ENCODE measurements at places on chromosomes 6 and 20. TPM values are rescaled to one million over a fixed set of nuclear protein-coding genes. Genes with fewer than 3 reads are reported as not detected.

DNA sequence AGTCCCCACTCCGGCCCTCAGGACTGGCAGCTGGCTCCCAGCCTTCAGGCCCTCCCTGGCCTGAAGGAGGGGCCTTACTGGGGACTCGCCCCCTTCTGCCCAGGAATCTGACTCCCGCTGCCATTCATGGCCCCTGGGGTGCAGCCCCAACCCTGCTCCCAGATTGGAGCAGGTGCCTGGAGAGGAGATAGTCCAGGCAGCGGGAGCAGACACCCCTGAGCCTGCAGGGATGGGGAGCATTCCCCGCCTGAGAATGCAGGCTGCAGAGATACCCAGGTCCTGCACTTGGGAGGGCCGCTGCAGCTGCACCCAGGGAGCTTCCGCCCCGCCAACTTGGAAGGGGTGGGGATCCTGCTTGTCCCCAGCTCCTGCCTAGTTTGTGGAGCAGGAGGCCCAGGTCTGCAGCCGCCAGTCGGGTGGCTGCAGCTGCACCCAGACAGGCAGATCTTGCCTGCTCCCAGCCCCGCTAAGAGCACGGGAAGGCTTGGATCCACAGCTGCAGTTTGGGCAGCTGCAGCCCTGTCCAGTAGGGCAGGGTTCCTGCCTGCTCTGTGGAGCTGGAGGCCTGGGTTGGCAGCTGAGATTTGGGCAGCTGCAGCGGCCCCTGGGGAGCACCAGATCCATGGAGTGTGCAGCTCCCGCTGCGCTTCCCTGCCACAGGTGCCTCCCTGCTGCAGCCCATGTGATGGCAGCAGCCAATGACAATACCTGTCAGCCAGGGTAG, 5.2 kb downstream of the GTSF1L start:
- H3K27me3 ChIP-seq = no peaks in the 10 kb centered on the region
- no peak overlapping the region for H3K27ac ChIP-seq
- no peak for DNase-seq

GRCh38 chr6:14476793-14477531, 359.4 kb downstream of the CD83 start:
- no peaks in the 10 kb centered on the region for H3K27me3 ChIP-seq
- H3K4me3 ChIP-seq = peak overlapping the region; percentile 1
- peak; percentile 100 for DNase-seq
- H3K36me3 ChIP-seq = no peaks in the 10 kb centered on the region
- H3K27ac ChIP-seq = peak overlapping the region; percentile 57
- H3K4me1 ChIP-seq = peaks cover 22% of the 10 kb centered on the region

DNA sequence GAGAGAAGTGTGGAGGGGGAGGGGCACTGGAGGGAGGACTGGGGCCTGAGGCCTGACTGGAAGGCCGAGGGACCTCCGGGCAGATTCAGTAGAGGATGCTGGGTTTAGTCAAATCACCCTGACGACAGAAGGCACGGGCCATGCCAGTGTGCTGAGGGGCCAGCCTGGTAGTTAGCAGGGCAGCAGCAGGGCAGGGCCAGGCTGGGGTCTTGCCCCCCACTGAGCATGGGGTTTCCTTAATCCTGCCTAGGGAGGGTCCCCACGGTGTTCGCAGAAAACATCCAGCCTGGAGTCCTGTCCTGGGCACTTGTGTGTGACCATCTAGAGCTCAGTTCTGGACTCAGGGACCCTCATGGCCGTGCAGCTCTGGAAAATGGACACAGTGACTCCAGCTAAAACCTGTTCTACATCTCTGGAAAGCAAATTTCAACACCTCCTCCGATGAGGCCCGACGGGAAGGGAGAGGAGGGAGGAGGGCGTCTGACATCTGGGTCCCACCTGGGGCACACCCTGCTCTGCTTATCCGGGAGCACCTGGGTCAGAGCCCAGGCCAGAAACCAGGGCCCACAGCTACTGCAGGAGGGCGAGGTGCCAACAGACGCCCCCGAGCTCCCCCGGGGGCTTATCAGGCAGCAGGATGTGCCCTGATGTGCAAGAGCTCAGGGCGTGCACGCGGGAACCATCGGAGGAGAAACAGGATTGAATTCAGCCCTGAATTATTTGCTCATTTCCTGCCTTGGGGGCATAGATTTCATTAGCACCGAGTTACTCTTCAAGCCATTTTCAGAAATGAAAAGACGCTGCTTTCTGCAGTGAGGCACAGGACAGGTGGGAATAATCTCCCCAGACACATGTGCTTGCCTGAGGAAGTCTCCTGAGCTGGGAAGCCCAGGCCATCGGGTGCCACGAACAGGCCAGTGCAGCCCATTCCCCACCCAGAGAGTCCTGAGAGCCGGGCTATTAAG, 78.0 kb upstream of the MPC1 start:
- H3K4me3 ChIP-seq = no peak overlapping the region
- H3K4me1 ChIP-seq = no peaks in the 10 kb centered on the region
- H3K27ac ChIP-seq = no peak overlapping the region
- H3K36me3 ChIP-seq = peaks cover 48% of the 10 kb centered on the region

DNA sequence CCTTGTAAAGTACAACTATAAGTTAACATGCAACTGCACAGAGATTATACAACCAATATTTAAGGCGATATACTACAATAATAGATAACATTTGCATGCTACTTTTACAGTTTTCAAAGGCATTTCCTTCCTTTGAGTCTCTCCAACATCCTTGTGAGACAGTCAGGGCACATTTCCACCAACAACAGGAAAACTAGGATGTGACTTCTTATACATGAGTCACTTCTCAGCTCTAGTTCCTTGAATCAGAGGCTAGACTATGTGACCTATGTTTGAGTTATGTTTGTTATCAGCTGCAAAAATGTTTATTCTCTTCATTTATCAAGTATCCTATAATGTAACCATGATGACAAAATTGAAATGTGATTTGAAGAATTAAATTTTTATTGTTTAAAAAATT, 51.7 kb upstream of the TFAP2D start:
- no peaks in the 10 kb centered on the region for H3K36me3 ChIP-seq
- H3K4me3 ChIP-seq = no peak overlapping the region
- DNase-seq = no peak
- no peaks in the 10 kb centered on the region for H3K27me3 ChIP-seq
- no peaks in the 10 kb centered on the region for H3K4me1 ChIP-seq

The TSPO2 gene
- not detected for total RNA-seq

Measured in IMR-90 (cell line).